ENCODE measurements at places on chromosomes 6 and 20.

DNA sequence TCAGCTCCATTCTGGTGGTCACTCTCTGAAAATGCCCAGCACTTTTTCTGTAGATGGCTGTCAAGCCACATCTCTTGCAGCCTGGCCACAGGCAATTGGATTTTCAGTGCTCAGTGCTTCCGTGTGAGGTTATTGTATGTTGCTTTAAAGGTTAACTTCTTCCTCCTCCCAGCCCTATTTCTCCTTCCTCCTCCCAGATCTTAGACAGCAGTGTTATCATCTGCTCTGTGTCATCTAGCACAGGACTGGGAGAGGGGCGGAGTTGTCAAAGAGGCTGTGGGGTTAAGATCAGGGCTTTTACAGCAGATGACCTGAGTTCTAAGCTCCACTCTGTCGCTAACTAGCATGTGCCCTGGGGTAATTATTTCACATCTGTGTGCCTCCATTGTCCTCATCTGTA is 129.0 kb downstream of the PHACTR3 start:
- DNase-seq: no peak

DNA sequence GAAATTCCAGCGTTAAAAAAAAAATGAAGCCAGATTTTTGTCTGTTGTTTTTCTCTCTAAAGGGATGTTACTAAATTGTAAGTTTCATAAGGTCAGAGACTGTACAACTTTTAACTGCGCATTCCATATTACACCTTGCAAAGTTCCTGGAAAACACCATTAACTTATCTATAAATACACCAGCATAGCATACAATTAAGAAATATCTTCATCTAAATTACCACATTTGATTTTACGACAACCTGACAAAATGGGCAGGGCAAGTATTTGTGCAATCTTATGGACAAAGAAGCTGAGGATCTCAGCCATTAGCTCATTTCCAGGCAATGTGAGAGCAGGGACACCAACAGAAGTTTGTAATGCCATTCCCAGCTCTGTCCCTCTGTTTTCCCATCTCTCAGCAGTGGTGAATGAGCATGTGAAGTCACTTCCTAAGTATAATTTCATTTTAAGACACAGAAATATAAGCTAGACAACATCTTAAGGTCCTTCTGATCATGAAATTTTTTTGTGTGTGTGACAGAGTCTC is 12.9 kb upstream of the GCM1 start:
- no peak for DNase-seq

DNA sequence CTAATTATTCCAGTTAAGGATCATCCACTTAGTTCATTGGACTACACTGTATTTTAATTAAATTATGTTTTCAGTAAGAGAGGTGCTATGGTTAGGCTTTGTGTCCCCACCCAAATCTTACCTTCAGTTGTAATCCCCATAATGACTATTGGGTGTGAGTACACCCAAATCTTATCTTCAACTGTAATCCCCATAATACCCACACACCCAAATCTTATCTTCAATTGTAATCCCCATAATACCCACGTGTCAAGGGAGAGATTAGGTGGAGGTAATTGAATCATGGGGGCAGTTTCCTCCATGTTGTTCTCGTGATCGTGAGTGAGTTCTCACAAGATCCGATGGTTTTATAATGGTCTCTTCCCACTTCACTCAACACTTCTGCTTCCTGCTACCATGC is 208.0 kb upstream of the PHACTR1 start:
- DNase-seq: no peak

DNA sequence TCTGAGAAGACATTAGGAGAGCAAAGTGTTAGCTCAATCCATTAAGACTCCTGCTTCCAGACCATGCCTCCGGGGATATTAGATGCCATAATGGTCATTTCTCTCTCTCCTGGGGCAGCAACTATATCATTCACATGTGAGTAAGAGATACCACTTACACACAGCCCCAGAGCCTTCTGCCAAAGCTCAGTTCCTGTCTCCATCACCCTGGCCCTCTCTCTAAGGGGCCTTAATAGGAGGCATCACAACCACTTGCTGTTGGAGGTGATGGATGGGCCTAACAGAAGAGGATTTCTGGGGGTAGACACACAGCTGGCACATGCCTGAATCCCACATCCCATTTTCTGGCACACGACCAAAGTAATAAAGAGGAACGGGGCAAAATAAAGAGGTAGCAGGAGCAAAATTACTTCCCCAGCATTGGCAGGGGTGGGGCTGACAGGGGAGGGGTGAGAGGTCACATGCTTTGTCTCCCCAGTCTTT is 34.0 kb upstream of the VSTM2L start:
- no peak for DNase-seq

DNA sequence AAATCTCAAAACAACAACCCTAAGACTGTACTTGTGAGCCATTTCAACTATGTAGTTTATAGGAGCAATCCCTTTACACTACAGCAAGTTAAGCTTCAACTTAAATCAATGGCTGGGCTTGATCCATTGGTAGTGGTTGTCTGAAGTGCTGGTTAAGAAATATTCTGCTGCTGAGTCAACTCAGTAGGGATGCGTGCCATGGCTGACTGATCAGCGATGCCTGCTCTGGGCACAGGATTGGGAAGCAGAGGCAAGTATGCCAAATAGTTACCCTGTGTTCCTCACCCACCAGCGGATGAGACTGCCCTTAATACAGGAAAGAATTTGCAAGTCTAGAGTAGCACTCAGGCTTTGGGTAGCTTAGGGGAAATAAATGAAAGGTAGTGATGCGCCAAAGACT is 41.5 kb downstream of the GCM1 start:
- DNase-seq: no peak

GRCh38 chr6:7784706-7785105 is 58.8 kb downstream of the BMP6 start:
- DNase-seq: no peak

- DNase-seq: no peak
These were observed 39.0 kb downstream of the SLC23A2 start for GRCh38 chr20:4962241-4962855.

GRCh38 chr6:143726015-143726647 is 48.4 kb downstream of the PHACTR2 start:
- DNase-seq: no peak

- no peak for DNase-seq
These were observed 5.3 kb downstream of the APMAP start for GRCh38 chr20:24987244-24987643.

DNA sequence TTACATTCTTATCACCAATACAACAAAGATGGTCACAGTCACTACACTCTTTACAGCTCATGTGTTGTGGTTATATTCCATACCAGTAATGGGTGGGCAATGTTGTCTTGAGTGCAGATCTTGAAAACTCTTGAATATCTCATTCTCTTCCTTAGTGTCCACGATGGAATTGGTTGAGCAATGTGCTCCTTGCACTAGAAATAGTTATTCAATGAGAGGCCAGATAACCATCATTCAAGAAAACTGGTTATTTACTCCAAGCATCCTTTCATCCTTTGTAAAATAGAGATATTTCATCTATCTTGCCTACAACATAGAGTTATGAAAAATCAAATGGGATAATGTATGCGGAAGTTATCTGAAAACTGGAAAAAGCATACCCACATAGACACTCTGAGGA is 215.9 kb downstream of the ARHGAP18 start:
- DNase-seq: no peak

DNA sequence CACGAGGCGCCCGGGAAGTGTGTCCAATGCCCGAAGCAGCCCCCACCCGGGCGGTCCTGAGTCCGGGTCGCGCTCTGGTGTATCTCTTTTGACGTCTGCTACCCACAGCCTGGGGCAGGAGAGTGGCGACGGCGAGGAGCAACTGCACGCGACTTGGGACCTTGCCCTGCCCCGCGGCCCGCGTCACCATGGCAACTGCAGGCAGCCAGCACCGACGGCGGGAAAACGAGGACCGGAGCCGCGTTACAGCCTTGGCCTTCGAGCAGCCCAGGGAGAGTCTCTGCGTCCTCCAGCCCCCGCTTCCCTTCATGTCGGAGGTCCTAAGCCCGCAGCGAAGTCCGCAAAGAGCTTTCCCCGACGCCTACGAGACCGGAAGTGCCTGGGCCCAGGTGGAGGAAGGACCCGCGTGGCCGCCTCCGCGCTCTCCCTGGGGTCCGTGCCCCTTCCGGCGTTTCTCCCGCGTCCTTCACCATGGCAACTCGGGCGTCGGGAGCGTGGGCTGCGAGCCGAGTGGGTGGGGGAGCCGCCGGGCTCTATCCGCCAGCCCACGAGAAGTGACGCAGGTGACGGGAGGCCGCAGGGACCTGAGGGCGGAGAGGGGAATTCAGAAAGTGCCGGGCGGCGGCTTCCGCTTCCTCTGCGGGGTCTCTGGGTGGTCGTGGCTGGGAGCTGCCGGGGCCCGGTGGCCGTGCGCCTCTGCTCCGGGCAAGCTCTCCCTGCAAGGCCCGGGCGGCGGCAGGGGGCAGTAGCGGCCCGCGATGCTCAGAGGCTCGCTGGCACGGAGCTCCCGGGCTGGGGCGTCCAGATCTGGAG is 88.6 kb upstream of the TGM3 start:
- peak; percentile 39 for DNase-seq

DNA sequence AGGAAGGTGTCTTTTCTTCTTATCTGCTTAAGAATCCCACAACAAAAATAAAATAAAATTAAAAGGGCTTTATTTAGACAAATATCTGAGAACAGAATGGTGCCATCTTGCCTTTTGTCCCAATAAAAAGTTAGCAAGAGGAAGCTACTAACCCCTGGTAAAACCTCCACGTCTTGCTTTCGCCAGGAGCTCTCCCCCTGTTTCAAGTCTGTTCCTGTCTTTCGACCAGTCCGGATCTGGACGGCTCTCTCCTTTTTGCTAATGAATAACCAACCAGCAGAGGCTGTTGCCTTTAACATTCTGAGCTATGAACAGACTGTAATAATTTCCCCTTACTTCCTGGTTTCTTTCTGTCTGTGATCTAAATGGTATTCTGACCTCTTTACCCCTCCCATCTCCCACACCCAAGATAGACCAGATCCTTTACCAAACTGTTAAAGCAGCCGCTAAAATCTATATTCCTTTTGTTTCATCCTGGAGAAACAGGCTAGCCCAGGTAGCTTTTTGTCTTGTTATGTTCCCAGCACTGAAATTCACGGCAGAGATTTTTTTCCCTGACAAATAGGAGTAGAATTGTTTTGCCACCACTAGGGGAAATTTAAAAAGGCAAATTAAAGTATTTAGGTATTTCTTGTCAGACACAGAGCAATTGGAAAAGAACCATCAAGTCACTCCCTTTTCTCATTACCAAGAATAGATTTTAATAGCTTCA is at the start of gene FRK:
FRK (minus strand) TSS at position 320 of the 712 bp plus-strand sequence. CDS start 580 bp downstream, outside the sequence.
- no peak for DNase-seq

DNA sequence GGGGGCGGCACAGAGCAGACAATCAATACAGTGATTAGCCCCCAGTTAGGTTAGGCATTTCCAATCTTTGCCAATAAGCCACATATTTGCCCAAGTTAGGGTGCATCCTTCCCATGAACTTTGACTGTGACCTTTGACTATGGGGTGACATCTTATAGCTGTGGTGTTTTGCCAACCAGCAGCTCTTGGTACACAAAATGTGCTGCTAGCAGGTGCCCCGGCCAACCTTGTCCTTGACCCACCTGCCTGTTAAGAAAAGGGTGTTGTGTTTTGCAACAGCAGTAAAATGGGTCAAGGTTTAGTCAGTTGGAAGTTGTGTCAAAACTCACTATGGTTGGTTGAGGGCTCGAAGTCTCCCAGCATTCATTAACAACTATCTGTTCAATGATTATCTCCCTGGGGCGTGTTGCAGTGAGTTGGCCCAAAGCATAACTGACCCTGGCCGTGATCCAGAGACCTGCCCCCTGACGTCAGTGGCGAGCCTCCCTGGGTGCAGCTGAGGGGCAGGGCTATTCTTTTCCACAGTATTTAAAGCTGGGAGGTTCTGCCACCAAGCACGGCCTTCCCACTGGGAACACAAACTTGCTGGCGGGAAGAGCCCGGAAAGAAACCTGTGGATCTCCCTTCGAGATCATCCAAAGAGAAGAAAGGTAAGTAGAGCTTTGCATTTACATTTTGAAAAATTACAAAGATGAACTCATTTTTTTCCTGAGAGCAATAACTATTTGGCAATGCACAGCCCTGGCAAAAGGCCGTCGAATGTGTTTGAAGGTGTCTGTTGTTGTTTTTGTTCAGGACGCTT is at the start of gene PCK1:
PCK1 (plus strand) TSS at position 557 of the 802 bp plus-strand sequence. CDS start 302 bp downstream, outside the sequence.
- no peak for DNase-seq

DNA sequence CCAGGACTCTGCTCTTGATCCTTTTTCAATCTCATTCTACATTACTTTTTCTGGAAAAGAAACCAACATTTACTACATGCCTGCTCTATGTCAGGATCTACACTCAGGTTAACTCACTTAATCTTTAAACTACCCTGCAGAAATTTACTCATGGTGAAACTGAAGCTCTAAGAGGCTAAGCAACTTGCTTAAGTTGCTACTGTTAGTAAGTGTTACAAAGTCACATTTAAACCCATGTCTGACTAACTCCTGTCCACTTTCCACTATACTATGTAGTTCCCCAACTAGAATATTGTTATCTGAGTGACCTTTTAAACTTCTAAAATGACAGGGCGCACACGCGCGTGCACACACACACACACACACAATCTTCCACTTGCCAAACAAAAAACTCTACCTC is 5.0 kb downstream of the CEP162 start:
- no peak for DNase-seq

GRCh38 chr6:118530942-118531341 is 17.2 kb upstream of the PLN start:
- no peak for DNase-seq

DNA sequence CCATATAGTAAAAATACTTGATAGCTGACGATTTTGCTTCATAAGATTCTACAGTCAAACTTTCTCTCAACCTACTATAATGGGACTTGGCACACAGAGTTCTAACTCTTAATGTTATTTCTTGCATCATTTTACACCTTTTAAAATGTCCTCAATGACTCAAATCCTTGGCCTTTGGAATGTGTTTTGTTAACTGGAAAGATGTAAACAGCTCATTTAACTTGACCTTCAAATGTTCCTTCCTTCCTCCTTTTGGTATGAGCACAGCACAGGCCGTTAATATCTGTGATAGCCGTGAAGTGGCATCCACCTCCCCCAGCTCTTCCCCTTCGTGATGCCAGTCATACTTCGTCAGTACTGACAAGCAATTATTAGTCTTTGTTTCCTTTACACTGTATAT is 972.0 kb upstream of the CITED2 start:
- no peak for DNase-seq

- DNase-seq: no peak
These were observed 195.5 kb downstream of the SIM1 start for GRCh38 chr6:100269189-100269588.

GRCh38 chr6:4130357-4130987 is 4.9 kb downstream of the ECI2 start:
- DNase-seq: no peak

- DNase-seq: no peak
These were observed 28.6 kb downstream of the SLC23A2 start for GRCh38 chr20:4972506-4973251.

- DNase-seq: no peak
These were observed 11.6 kb downstream of the RIPOR3 start for GRCh38 chr20:50679753-50680104.

GRCh38 chr6:24069526-24069925 is 56.5 kb upstream of the NRSN1 start:
- DNase-seq: no peak

DNA sequence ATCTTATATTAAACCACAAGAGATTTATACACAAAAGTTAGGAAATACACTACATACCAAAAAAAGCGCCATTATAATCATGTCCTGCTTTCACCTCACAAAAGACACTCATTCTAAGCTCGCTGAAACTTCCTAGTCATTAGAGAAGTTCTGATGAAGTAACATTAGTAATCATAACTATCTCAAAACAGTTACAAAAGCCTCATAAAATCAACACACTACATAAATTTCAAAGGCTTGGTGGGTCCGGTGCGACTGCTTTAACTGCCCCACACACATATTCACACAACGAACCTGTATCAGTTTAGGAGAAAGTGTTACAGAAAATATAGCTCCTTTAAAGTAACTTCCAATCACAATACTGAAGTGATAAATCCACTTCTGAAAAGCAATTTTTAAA is 1.9 kb downstream of the PHIP start:
- peak; percentile 20 for DNase-seq
